ENCODE measurements at places on chromosomes 2 and 18. TPM values are rescaled to one million over a fixed set of nuclear protein-coding genes. Genes with fewer than 3 reads are reported as not detected.

The RABL2A gene
- 11.4 TPM for total RNA-seq

The CIB4 gene
- not detected for total RNA-seq

The ANAPC1 gene
- 37.4 TPM for total RNA-seq

The NLRC4 gene
- 7.9 TPM for total RNA-seq

The LIPG gene
- 2.2 TPM for total RNA-seq

The FN1 gene
- total RNA-seq = 217 TPM

The IHH gene
- total RNA-seq = 0.26 TPM

The UGT1A8 gene
- total RNA-seq = not detected

The NEU2 gene
- not detected for total RNA-seq

The CNDP2 gene
- total RNA-seq = 164 TPM

The PTPRM gene
- 133 TPM for total RNA-seq

The MXD1 gene
- 35.1 TPM for total RNA-seq

The STAT4 gene
- 4.1 TPM for total RNA-seq

The ZNF385B gene
- total RNA-seq = 0.39 TPM

The SLC4A3 gene
- total RNA-seq = 6.7 TPM

The PROC gene
- not detected for total RNA-seq

DNA sequence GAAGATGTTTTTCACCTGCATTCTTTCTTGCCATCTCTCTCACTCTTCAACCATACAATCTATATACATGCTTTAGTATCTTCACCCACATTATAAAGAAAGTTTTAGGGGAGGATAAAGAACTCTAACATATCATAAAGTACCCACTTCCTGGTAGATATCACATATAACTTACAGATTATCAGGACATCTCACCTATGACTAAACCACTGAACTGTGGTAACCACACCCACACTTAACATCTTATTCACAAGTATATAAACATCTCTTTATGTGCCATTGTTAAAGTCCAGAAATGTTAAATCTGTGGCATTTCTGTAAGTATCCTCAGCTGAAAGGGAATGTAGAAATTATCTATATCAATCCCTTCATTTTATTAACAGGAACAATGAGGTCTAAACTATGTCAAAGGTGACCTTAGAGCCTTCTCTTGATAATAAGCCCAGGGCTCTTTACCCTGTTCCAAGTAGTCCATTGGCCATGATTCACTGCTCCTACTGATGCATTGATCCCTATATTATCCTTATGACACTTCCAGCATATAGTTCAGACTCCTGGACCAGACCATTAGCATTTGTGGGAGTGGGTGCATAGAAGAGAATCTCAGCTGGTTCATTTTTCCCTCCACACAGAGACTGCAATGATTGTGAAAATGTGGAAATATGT is 182.4 kb downstream of the SUCLG1 start:
- DNase-seq = no peak

DNA sequence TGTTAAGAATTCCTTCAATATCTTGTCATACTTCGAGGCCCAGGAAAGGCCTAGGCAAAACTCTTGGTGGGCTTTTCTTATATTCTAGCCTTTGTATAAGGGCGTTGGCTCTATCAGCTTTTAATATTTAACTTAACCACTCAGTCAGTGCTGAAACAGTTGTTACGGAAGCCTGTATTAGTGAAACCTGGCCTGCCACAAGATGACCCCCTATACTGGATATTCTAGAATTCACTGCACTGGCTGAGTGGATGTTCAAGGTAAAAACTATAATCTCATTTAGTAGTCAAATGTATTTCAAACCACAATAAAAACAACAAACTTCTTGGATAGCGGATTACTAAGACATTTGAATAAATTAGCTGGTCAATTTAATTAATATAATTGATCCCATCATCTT is 91.7 kb upstream of the HNMT start:
- DNase-seq = no peak

- DNase-seq = no peak
These were observed 14.7 kb downstream of the MAP3K20 start for GRCh38 chr2:173090276-173090877.

- DNase-seq = no peak
These were observed 5.1 kb upstream of the PAX8 start for GRCh38 chr2:113283704-113284284.

- DNase-seq = no peak
These were observed 15.1 kb upstream of the KCNE4 start for GRCh38 chr2:223036790-223037444.

DNA sequence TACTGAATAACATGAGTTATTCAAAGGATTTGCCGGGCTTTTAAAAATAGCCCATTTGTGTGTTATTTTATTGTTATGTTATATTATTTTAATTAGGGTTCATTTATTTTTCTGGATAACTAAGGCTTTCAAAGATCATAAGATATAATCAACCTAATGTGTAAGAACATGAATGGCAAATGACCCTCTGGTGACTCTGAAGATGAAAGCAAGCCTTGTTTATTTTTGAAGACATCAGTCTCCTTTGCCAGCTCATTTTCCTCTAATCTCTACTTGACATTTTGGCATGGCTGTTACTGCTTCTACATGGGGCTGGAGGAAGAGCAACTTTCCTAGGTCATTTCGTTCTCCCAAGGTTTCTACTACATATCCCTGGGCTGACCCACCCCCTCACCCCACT is 10.6 kb downstream of the FAP start:
- no peak for DNase-seq

DNA sequence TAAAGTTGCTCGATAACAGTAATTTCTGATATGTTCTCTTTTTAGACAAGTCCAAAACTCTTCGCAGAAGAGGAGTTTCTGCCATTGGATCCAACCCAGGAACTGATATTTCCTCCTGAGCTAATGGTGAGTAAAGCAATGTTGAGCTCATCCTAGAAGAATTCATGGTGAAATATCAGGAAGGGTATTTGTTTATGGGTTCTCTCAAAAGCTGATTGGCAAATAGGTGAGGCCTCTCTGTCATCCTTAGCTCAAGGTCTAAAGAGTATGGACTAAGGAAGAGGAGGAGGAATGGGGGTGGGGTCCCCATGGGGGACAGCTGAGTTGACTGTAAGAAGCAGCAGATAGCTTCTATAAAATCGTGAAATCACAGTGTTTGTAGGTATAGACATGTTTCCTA is 18.2 kb downstream of the AOX1 start:
- no peak for DNase-seq

- DNase-seq = no peak
These were observed 116.9 kb downstream of the C1D start for GRCh38 chr2:67945940-67946339.

- no peak for DNase-seq
These were observed 99.5 kb downstream of the TNS1 start for GRCh38 chr2:217903142-217903858.

- DNase-seq = no peak
These were observed 57.6 kb downstream of the DPYSL5 start for GRCh38 chr2:26905341-26906198.

GRCh38 chr18:23772327-23773024 is 83.2 kb downstream of the LAMA3 start:
- no peak for DNase-seq

GRCh38 chr2:20126469-20126868 is 75.0 kb upstream of the LAPTM4A start:
- no peak for DNase-seq

- DNase-seq = no peak
These were observed 61.4 kb upstream of the MSTN start for GRCh38 chr2:190123956-190124355.

DNA sequence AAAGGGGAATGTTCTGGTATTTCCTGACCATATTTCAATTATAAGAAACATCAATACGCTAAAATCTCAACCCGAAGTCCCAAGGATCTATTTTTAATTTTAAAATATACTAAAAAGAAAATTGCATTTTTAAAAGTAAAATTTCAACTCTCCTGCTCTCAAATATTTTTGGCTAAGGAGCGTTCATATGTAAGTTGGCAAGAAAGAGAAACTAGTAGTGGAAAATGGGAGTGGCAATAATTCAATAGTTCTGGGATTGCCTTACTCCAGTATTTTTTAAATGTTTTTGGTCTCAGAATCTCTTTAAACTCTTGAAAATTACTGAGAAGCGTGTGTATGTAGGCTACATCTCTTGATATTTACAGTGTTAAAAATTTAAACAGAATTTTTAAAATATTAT is 72.7 kb downstream of the ACVR1 start:
- DNase-seq = no peak

DNA sequence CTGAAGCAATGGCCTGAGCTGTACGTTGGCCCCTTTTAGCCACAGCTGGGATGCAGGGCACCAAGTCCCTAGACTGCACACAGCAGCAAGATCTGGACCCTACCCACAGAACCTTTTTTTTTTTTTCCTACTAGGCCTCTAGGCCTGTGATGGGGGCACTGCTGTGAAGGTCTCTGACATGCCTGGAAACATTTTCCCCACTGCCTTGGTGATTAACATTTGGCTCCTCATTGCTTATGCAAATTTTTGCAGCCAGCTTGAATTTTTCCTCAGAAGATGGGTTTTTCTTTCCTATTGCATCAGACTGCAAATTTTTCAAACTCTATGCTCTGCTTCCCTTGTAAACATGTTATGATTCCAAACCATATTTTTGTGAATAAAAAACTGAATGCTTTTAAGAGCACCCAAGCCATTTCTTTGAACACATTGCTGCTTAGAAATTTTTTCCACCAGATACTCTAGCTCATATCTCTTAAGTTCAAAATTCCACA is 33.5 kb downstream of the PDE1A start:
- no peak for DNase-seq

GRCh38 chr2:234249034-234249735 is 198.7 kb downstream of the SPP2 start:
- no peak for DNase-seq

DNA sequence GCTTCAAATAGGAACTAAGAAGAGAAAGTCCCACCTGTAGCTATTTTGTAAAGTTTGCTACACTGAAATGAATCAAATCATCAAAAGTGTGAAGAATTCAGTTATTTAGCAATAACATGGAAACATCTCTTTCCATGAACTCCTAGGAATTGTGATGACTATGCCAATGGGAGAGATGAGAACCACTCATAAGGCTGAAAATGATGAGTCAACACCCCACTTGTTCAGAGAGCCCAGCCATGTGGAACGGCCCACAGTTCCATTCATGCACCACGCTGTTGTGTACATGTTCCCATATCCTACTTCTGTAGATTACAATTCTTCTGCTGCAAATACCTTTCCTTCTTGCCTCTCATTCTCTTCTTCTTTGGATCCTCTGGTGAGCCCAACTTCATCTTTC is 645.5 kb upstream of the ID2 start:
- no peak for DNase-seq

DNA sequence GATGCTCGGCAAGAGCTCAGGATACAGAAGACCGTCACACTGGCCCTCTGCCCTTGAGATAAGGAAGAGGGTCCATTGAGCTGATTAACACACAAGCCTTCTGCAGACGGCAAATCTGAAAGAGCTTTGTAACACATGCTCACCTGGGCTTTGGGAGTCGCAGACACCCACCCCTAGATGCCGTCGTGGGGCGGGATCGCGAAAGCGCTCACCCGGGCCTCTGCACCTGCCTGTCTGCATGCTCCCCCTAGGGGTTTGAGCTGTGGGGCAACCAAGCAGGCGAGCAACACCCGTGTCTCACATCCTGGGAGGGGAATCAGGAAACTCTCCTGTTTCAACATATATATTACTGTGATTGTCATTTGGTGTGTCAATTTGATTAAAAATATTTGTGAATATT is 99.8 kb upstream of the KCNH7 start:
- DNase-seq = no peak

- peak; percentile 74 for DNase-seq
These were observed 277.2 kb upstream of the HS6ST1 start for GRCh38 chr2:128595763-128596395.

GRCh38 chr2:223925106-223925505 is 20.0 kb downstream of the WDFY1 start:
- no peak for DNase-seq

DNA sequence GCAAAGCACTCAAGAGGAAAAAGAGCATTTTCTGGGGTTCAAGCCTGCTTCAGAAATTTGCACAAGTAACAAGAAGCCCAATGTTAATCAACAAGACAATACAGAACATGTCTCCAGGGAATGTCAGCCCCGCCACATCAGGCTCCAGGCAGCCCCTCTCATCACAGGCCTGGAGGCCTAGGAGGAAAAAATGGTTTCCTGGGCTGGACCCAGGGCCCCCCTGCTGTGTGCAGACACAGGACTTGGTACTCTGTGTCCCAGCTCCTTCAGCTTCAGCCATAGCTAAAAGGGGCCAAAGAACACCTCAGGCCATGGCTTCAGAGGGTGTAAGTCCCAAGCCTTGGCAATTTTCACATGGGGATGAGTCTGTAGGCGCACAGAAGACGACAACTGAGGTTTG is 802.9 kb upstream of the KLHL29 start:
- no peak for DNase-seq

GRCh38 chr2:74033375-74033774 is 48.7 kb downstream of the TET3 start:
- no peak for DNase-seq

DNA sequence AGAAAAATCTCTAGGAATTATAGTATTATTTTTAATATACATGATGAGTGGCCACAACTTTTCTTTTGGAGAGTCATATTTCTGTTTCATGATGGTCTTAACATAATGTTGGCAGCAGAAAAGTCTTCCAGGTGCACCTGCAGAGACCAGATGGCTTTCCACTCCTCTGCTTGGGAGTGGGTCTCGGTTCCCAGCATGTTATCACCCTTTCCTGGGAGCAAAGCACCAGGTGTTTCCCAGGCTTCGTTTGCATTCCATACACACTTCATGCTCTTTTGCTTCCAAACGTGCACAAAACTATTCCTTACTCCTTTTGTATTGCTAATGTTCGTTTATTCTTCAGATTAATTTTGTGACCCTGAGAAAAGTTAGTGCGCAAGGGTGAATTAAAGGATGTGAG is 305.2 kb downstream of the CDH2 start:
- no peak for DNase-seq

DNA sequence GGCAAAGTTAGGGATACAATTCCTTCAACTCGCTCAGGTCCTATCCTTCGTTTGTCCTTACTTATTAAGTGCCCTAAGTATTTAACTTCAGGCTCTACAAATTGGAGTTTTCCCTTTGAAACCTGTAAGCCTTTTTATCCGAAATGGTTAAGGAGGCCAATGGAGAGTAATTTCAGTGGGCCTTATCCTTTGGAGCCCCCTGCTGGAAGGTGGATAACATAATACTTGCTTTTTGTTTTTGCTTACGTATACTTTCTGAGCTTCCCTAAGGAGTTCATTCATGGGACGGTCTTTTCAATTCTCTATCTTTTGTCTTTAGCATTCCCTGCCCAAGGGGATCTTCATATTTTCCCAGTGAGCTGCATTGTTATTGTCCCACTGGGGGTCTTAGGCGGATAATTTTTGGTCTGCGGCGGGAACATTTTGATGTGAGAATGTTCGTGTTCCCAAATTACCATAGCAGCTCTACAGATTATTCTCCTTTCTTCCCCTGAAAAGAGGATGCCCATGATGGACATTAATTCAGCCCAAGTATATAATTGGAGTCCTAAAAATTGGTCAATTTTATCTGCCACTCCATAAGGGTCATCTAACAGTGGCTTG is 34.4 kb upstream of the TRAPPC8 start:
- DNase-seq = no peak

Data from mesenteric fat pad (tissue), 1 donor.